Activated naive CD8-positive, alpha-beta T cell treated with anti-CD3 and anti-CD28 coated beads, Interleukin-2, amount 10 ng/mL, durations not matched to agents 7 days and 5 days (primary cell): ENCODE measurements at places on chromosomes 1 and 21.

DNA sequence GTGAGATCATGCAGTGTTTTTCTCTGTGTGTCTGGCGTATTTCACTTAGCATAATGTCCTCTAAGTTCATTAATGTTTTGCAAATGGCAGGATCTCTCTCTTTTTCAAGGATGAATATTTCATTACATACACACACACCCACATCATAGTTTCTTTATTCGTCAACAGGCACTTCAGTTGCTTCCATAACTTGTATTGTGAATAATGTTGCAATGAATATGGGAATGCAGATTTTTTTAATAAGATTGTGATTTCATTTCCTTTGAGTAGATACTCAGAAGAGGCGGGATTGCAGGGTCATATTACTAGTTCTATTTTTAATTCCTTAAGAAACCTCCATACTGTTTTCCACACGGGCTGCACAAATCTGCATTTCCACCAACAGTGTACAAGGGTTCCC lies 134.0 kb downstream of the CLEC20A start:
- no peaks in the 10 kb centered on the region for H3K27me3 ChIP-seq
- H3K27ac ChIP-seq: no peak overlapping the region
- DNase-seq: no peak
- H3K36me3 ChIP-seq: no peaks in the 10 kb centered on the region

DNA sequence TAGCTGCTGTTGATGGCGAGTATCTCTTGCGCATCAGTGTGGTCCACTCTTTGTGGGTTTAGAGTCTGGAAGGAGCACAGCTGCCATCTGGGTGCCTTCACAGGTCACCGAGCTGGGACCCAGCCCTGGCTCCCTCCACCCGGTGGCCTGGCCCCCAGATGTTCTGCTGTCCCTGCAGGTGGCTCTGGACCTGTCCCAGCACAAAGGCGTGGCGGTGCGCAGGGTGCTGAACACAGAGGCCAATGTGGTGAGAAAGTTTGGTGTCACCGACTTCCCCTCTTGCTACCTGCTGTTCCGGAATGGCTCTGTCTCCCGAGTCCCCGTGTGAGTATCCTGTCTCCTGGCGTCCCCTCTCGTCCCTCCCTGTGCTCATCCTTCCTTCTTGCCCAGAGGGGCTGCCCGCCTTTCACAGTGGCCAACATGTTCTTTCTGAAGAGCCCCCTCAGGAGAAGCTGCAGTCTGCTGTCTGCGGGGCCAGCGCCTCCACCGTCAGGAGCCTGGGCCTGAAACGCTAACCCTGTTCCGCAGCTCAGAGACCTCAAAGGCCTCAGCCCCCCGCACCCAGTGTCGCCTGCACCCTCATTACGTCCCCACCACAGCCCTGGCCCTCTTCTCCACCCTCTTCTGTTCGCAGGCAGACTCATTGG lies 27.4 kb downstream of the QSOX1 start:
- no peaks in the 10 kb centered on the region for H3K36me3 ChIP-seq
- H3K27ac ChIP-seq: no peak overlapping the region
- H3K27me3 ChIP-seq: no peaks in the 10 kb centered on the region

GRCh38 chr1:227318016-227318852 lies at the start of gene CDC42BPA:
CDC42BPA (minus strand) TSS chr1:227318492; CDS start chr1:227317182, 1,310 bp downstream.
- H3K36me3 ChIP-seq: no peaks in the 10 kb centered on the region
- peak within 1 kb of the TSS; percentile 79 for H3K4me3 ChIP-seq
- peak; percentile 61 for DNase-seq
- H3K27ac ChIP-seq: no peak within 1 kb of the TSS

DNA sequence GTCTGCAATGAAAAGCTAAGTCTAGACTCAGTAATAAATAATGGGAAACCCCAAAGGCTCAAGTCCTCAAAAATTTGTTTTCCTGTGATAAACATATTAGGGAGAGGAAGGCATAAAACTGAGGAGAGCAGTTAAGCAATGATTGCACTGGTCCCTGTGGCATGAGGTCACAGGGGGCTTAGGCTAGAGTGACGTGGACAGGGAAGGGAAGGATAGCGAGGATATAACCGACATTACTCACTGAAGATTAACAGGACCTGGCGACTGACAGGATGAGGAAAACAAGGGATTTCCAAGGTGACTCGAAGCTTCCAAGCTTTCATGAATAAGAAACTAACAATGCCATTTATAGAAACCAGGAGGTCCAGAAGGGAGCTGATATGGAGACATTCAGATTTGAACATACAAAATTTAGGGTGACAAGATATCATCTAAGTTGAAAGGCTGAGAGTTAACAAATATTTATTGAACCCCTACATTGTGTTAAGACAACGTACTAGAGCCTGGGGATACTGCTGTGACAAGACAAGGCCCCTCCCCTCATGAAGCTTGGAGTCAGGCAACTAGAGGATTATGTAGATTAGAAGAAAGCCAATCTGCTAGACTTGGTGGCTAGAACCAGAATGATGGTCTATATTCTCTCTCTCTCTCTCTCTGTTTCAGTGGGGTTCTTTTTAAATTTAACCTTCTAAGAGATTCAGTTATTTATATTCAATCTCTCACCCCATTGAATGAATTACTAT lies 33.2 kb upstream of the PKN2 start:
- H3K4me3 ChIP-seq: no peak overlapping the region
- H3K36me3 ChIP-seq: no peaks in the 10 kb centered on the region
- no peak for DNase-seq
- H3K27me3 ChIP-seq: peaks cover 3% of the 10 kb centered on the region
- peaks cover 2% of the 10 kb centered on the region for H3K4me1 ChIP-seq

DNA sequence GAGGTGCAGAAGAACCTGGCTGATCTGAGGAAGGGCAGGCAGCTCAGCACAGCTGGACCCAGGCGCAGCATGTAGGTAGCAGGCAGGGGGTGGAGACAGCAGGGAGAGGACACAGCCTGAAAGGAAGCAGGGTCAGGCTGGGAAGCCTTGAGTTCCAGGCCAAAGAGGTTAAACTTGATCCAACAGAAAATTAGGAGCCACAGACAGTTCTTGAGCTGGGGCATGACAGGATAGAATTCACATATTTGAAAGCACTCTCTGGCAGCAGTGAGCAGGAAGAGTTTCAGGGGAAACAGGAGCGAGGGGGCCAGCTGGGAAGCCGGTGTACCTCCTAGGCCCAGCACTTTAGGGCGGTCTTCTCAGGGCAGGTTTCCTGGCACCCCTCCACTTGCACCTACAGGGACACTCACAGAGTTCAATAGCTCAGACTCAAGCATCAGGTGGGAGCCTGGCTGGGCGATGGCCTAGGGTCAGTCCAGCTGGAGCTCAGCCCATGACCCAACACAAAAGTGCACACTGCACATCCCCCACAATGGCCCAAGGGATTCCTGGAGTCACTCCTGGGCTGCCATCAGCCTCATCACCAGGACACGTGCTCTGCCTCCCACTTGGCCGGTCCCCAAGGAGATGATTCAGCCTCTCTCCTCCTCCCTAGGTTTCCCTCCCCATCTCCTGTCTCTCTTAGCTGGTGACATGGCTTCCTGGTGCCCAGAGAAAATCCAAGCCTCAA lies 22.7 kb downstream of the MATN1 start:
- H3K27ac ChIP-seq: no peak overlapping the region
- H3K4me3 ChIP-seq: no peak overlapping the region
- no peaks in the 10 kb centered on the region for H3K27me3 ChIP-seq

DNA sequence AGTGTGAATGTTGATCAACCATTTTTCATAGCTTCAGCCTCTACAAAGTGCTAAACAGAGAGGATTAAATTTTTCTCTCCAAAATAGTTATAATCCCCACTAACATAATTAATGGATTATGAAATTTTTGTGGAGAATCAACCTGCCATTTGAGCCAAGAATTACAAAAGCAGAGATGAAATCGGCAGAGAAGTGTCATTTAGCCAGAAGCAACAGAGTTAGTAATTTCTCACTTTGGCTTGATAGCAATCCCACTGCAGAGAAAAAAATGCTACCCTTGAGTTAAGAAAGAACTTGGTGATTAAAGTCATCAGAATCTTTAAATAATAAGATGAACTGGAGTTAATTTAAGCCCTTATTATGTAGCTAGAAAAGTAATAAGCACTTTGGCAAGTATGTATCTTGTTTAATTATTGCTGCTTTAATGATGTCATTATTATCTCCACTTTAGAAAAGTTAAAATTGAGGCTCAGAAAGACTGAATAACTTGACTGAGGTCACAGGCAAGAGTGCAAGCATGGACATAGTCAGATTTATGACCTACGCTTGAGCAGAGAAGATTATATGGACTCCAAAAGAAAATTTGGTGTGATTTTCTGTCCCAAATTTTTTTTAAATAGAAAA lies 37.3 kb downstream of the RGS4 start:
- H3K27me3 ChIP-seq: peaks cover 5% of the 10 kb centered on the region
- no peaks in the 10 kb centered on the region for H3K4me1 ChIP-seq
- H3K4me3 ChIP-seq: no peak overlapping the region
- no peak overlapping the region for H3K27ac ChIP-seq

GRCh38 chr1:176552217-176552991 lies 89.4 kb downstream of the PAPPA2 start:
- peaks cover 18% of the 10 kb centered on the region for H3K27me3 ChIP-seq
- DNase-seq: no peak
- no peaks in the 10 kb centered on the region for H3K4me1 ChIP-seq
- no peak overlapping the region for H3K4me3 ChIP-seq
- no peaks in the 10 kb centered on the region for H3K36me3 ChIP-seq

GRCh38 chr1:24362982-24363614 lies 43.9 kb downstream of the GRHL3 start:
- peaks cover 7% of the 10 kb centered on the region for H3K4me1 ChIP-seq
- H3K4me3 ChIP-seq: no peak overlapping the region
- DNase-seq: no peak
- H3K27me3 ChIP-seq: no peaks in the 10 kb centered on the region

DNA sequence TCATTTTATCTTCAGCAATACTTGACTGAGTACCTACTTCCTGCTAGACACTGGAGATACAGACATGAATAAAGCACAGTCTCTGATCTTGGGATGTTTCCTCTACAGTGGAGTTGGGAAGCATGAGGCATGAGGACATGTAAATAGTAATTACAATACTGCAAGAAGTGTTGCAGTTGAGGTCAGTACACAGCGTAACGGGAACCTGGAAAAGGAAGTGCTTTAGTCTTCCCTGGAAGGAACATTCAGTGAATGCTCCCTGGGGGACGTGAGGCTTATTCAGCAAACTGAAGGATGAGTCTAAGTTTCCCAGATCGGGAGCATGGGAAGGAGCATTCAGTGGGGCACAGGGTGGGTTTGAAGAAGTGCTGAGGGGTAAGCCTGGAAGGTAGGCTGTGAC lies 112.4 kb downstream of the PIK3R3 start:
- no peaks in the 10 kb centered on the region for H3K27me3 ChIP-seq
- H3K4me1 ChIP-seq: no peaks in the 10 kb centered on the region
- H3K4me3 ChIP-seq: no peak overlapping the region
- H3K27ac ChIP-seq: no peak overlapping the region
- H3K36me3 ChIP-seq: peaks cover 9% of the 10 kb centered on the region

GRCh38 chr1:156920233-156921052 lies at the start of gene LRRC71:
LRRC71 (plus strand) TSS chr1:156920632; CDS start chr1:156920804, 172 bp downstream.
- peaks cover 81% of the 10 kb centered on the region for H3K27me3 ChIP-seq
- DNase-seq: peak; percentile 88
- H3K4me1 ChIP-seq: peaks cover 3% of the 10 kb centered on the region
- no peak within 1 kb of the TSS for H3K27ac ChIP-seq
- H3K36me3 ChIP-seq: no peaks in the 10 kb centered on the region

DNA sequence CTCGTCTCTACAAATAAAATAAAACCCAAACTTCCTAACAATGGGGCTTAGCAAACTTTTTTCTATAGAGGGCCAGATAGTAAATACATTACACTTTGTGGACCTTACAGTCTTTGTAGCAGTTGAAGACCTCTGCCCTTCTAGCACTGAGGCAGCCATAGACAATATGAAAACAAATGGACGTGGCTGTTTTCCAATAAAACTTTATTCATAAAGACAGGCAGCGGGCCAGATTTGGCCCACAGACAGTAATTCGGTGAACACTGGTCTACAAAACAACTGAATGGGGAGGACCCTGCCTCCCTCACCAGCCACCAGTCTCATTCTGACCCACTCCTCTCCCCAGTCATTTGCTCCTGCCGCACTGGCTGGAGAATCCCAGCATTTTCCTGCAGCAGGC lies 162.3 kb downstream of the KAZN start:
- H3K27me3 ChIP-seq: peaks cover 5% of the 10 kb centered on the region
- no peak for DNase-seq
- H3K4me1 ChIP-seq: no peaks in the 10 kb centered on the region
- no peaks in the 10 kb centered on the region for H3K36me3 ChIP-seq
- H3K27ac ChIP-seq: no peak overlapping the region

DNA sequence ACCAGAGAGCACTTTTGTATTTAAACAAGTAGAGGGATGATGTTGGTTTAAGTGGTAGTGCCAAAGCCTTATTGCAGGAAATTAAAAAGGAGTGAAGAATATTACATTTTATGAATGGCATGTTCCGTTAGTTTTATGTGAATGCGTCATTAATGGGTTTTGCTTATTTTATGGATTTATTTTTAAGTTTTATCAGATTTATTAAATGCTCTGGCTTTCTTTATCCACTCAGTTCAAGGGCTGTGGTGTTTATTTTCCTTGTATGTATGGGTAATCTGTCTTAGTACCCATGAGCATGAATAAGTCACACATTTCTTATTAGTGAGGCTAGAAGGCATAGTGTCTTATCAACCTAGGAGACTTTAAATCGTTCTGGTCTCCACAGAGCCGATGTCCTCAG lies 41.6 kb upstream of the NBL1 start:
- no peak for DNase-seq
- no peak overlapping the region for H3K27ac ChIP-seq
- no peaks in the 10 kb centered on the region for H3K27me3 ChIP-seq
- H3K4me1 ChIP-seq: peaks cover 61% of the 10 kb centered on the region
- no peak overlapping the region for H3K4me3 ChIP-seq

DNA sequence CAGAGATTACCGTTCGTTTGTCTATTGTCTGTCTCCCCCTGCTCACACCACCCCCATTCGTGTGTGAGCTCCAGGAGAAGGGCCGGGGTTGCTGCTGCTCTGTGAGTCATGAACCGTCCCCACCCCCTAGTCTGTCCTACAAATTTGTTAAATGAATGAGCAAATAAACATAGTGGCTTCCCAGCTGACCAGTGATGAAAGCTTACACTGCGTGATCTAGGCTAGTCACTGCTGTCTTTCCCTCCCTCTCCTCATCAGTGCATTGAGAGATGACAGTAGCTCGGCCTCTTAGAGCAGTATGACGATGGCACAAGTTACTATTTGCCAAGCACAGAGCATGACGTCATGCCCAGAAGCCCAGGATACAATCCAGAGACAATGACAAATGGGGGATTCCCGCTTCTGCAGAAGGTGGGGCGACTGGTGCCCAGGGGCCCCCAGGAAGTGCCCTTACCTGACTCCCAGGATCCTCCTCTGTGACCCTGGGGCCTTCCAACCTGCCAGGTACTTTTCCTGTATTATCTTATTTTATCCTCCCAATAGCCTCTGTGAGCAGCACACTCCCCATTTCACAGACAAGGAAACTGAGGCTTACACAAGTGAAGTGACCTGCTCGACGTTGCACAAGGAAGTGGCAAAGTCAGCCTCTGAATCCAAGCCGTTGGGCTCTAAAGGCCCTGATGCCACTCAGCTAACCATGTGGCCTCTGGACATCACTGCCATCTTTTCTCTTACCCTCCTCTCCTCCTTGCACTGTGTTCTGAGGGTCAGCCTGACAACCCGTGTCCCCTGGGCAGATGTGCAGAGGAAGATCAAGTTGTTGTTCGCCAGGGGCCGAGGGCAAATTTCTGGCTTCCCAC lies 8.6 kb upstream of the EPHA2 start:
- H3K4me3 ChIP-seq: no peak overlapping the region
- no peaks in the 10 kb centered on the region for H3K36me3 ChIP-seq
- no peak overlapping the region for H3K27ac ChIP-seq
- DNase-seq: no peak

- no peak for DNase-seq
- H3K4me3 ChIP-seq: no peak overlapping the region
- no peaks in the 10 kb centered on the region for H3K4me1 ChIP-seq
- H3K36me3 ChIP-seq: peaks cover 35% of the 10 kb centered on the region
- no peak overlapping the region for H3K27ac ChIP-seq
Observed at GRCh38 chr1:174902531-174903099, 97.1 kb upstream of the CACYBP start.
